NCI-H82 (cell line): ENCODE measurements at places on chromosomes 3 and 15.

GRCh38 chr3:20302766-20303165, 116.8 kb upstream of the SGO1 start:
- DNase-seq: no peak

DNA sequence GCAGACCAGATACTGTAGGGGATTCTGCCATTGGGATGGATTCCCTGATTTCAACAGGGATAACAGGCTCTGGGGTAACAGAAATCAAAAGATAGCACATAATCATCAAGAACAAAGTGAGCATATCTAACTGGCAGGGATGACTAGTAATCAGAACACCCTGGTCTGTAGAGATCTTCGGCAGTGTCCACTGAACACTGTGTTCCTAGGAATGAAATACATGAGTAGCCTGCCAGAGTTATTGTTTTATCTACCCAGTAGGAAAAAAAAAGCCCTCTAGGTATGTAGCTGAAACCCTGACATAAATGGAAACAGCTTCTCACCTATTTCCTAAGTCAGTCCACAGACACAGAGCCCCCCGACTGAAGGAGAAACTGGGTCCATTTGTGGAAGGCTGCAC, 340.3 kb upstream of the ZNF385D start:
- DNase-seq: no peak

GRCh38 chr3:27049792-27050191, 319.4 kb downstream of the NEK10 start:
- DNase-seq: no peak

DNA sequence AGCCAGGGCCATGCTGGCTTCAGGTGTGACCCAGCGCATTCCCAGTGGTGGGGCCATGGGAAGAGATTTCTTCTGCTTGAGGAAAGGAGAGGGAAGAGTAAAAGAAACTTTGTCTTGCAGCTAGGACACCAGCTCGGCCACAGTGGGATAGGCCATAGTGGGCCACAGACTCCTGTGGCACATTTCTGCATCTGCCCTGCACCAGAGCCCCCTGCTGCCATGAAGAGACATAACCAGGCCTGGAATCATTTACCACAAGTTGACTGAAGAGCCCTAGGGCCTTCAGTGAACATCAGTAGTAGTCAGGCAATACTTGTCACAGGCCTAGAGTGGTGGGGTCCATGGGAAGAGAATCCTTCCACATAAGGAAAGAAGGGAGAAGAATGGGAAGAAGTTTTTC, 411.4 kb upstream of the ARL6 start:
- DNase-seq: no peak

DNA sequence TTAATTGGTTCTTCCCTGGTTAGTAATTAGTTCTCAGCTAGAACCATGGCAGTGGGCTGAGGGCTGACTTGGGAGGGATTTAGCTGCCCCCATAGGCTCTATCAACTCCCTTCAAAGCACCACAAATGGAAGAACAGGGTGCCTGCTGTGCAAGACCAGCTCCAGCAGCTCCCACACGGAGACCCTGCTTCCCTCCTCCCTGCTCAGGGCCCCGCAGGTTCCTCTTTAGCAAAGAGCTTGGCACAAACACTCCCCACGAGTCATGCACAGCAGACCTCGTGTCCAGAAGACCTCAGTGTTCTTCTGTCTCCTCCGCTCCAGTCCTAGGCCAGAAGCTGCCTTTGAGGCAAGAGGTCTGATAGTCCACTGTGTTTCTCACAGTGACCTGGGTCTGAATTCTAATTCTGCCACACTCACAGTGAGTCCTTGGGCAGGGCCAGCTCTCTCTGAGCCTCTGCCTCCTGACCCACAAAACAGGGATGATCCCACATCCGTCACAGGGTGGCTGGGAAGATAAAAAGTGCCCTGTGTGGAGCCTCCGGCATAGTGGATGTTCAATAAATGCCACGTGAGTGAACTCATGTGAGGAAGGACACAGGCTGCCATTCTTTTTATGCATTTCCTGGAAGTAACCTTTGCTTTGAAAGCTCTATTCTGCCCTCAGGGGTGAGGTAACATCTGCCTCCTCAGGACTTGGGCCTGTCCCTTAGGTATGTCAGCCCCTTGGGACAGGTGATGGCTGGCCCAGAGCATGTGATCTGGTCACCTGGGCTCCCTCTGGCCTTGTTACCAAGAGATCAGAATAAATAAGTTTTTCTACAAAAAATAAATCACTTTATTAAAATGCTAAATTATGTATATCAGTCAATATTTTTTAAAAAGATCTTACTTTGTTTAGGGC, 7.6 kb downstream of the RAB6B start:
- DNase-seq: no peak

- DNase-seq: no peak
These were observed 60.7 kb upstream of the GOLGA6B start for GRCh38 chr15:72593838-72594237.

GRCh38 chr15:85706779-85707518, 87.8 kb downstream of the KLHL25 start:
- no peak for DNase-seq

DNA sequence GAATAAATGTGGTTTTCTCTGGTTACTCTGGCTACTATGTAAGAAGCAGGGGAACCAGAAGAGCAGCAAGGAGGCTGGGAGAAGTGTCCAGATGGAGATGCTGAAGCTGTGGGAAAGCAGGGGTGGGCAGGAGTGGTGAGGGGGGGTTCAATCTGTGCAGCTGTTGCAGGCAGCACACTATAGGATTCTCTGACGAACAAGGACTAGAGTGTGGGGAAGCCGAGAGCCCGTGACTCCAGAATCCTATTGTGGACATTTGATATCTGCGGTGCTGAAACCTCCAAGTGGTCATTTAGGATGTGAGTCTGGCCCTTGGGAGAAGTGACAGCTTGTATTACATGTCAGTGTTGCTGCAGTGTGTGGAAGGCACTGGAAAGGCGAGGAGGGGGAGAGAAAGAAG, 60.5 kb downstream of the GABRB3 start:
- DNase-seq: peak; percentile 27

GRCh38 chr3:9795207-9795606, 2.3 kb downstream of the ARPC4 start:
- DNase-seq: no peak

- no peak for DNase-seq
These were observed 120.0 kb upstream of the FGF7 start for GRCh38 chr15:49303003-49303402.

DNA sequence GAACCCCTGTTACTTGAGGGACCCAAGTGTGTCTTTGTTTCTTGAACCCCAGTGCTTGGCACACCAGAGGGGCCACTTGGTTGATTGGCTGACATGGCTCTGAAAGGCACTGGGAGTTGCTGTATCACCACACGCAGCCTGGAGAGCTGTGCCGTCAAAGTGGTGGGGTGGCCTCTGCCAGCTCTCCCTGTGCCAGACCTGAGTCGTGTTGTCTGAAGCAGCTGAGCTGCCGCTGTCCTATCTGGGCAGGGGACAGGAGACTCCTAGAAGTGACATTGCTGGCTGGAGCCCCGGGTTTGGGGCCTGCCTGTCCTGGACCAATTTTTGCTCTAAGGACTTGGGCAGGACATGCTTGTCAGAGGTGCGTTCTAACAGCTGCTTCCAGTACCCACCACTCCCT, 5.5 kb upstream of the SNX22 start:
- no peak for DNase-seq
